ENCODE measurements at places on chromosomes 2 and 18. TPM values are rescaled to one million over a fixed set of nuclear protein-coding genes. Genes with fewer than 3 reads are reported as not detected.
A peak's percentile ranks its signal among the peaks of the same experiment; 100 is the strongest.

- H3K27me3 ChIP-seq: no peaks in the 10 kb centered on the region
- DNase-seq: no peak
- H3K27ac ChIP-seq: no peak overlapping the region
- H3K4me3 ChIP-seq: no peak overlapping the region
- H3K36me3 ChIP-seq: no peaks in the 10 kb centered on the region
- H3K4me1 ChIP-seq: peaks cover 13% of the 10 kb centered on the region
Measured at GRCh38 chr18:12234451-12235190, 19.5 kb upstream of the CIDEA start.

DNA sequence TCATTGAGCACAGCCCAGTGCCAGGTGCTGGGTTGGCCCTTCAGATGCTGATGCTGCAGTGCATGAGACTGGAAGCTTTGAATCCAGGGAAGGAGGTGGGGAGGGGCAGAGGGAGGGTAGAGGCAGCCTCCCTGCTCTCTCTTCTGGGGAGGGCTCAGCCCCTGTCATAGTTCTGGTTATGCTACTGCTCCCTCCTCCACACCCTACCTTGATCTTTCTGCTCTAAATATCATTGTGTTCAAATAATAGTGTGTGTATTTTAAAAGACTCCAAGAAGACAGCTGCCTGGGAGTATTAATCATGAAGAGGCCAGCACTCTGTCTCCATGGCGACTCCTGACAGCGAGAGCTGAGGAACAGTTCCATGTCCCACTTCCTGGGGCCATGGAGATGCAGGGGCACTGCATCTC is 3.8 kb upstream of the EGR4 start:
- H3K4me1 ChIP-seq: no peaks in the 10 kb centered on the region
- no peak overlapping the region for H3K4me3 ChIP-seq
- no peaks in the 10 kb centered on the region for H3K36me3 ChIP-seq
- H3K27ac ChIP-seq: no peak overlapping the region

UGT1A9 gene
- total RNA-seq: not detected

GRCh38 chr2:196289000-196289399 is 117.6 kb upstream of the STK17B start:
- DNase-seq: no peak
- H3K27me3 ChIP-seq: no peaks in the 10 kb centered on the region
- no peak overlapping the region for H3K4me3 ChIP-seq
- peaks cover 29% of the 10 kb centered on the region for H3K4me1 ChIP-seq

- no peak overlapping the region for H3K4me3 ChIP-seq
- H3K27ac ChIP-seq: no peak overlapping the region
- peaks cover 14% of the 10 kb centered on the region for H3K4me1 ChIP-seq
Measured at GRCh38 chr2:96923810-96924774, 54.2 kb upstream of the SEMA4C start.

- peaks cover 12% of the 10 kb centered on the region for H3K36me3 ChIP-seq
- H3K4me1 ChIP-seq: 0 out of 2 replicates have a peak, but pooled peaks cover 5% of the 10 kb centered on the region
- no peak overlapping the region for H3K27ac ChIP-seq
- H3K27me3 ChIP-seq: no peaks in the 10 kb centered on the region
- H3K4me3 ChIP-seq: no peak overlapping the region
Measured at GRCh38 chr18:55220523-55220922, 261.3 kb upstream of the CCDC68 start.

GRCh38 chr18:44747157-44747556 is 66.5 kb downstream of the SETBP1 start:
- no peaks in the 10 kb centered on the region for H3K36me3 ChIP-seq
- peaks cover 13% of the 10 kb centered on the region for H3K4me1 ChIP-seq
- H3K27ac ChIP-seq: no peak overlapping the region
- H3K4me3 ChIP-seq: no peak overlapping the region

GRCh38 chr2:227433171-227433570 is 38.8 kb upstream of the AGFG1 start:
- no peak overlapping the region for H3K27ac ChIP-seq
- no peaks in the 10 kb centered on the region for H3K36me3 ChIP-seq
- H3K27me3 ChIP-seq: no peaks in the 10 kb centered on the region
- H3K4me1 ChIP-seq: no peaks in the 10 kb centered on the region
- no peak overlapping the region for H3K4me3 ChIP-seq

KIAA2012 gene
- total RNA-seq: not detected

NOSTRIN gene
- not detected for total RNA-seq

- DNase-seq: no peak
- no peak overlapping the region for H3K27ac ChIP-seq
- H3K36me3 ChIP-seq: no peaks in the 10 kb centered on the region
- H3K4me1 ChIP-seq: no peaks in the 10 kb centered on the region
Measured at GRCh38 chr2:7913974-7914373, 767.9 kb upstream of the ID2 start.

DNA sequence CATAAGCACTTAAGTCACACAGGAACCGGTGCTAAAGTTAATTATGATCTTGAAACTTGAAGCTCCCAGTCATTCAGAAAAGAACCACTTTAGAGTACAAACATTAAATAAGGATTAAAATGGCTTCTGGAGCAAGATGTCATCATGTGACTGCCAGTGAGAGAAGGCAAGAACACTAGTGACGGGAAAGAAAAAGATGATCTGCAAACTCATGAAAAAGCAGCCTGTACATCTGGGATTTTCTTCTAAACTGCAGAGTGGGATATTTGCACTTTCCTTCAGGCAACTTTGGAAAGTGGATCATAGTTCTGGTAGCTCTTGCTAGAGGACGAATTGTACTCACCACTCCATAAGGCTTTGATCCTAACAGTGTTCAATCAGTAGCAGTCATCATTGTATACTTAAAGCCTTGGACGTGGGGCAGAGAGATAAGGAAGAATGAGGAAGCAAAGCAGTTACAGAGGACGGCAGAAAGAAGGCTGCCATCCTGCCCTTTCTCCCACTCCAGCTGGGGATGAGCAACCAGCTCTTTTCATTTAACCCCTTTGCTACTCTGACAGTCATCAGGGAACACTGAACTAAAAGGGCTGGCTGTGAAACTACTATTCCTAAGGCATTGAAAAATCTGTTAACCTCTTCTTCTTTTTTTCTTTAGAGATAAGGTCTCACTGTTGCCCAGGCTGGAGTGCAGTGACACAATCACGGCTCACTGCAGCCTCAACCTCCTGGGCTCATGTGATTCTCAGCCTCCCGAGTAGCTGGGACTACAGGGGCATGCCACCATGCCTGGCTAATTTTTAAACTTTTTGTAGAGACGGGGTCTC is 18.1 kb downstream of the ABHD3 start:
- peak; percentile 6 for DNase-seq
- H3K27ac ChIP-seq: no peak overlapping the region
- H3K4me1 ChIP-seq: peaks cover 5% of the 10 kb centered on the region
- no peaks in the 10 kb centered on the region for H3K36me3 ChIP-seq
- no peak overlapping the region for H3K4me3 ChIP-seq

DNA sequence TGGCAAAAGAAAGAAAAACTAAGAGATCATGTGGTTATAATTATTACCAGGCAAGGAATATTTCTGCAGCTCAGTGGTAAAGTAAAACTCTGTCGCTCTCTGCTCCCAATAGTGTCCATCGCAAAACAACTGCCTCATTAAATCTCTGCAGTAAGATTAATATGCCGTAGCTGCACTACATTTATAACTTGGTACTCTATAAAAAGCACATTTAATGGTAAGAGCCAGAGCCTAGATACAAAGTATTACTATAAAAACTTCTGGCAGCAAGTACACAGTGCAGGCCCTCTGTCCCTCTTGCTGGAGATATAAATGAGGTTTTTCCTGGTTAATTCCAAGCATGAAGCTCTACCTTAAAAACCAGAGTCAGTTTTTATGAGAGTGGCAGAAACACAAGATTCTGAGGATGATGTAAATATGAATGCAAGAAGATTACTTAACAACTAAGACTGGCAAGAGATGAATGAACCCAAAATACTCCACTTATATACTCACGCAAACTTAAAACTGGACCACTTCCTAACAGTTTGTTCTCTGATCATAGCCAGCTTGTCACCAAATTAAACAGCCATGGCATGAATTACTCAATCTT is 25.5 kb downstream of the ZNF521 start:
- no peaks in the 10 kb centered on the region for H3K27me3 ChIP-seq
- peaks cover 20% of the 10 kb centered on the region for H3K4me1 ChIP-seq
- peak overlapping the region; percentile 25 for H3K27ac ChIP-seq

MC2R gene
- total RNA-seq: not detected

- peaks cover 19% of the 10 kb centered on the region for H3K4me1 ChIP-seq
- no peak overlapping the region for H3K27ac ChIP-seq
- no peak overlapping the region for H3K4me3 ChIP-seq
- no peaks in the 10 kb centered on the region for H3K36me3 ChIP-seq
- DNase-seq: no peak
Measured at GRCh38 chr2:219517954-219518778, 3.9 kb downstream of the ASIC4 start.

Data from GM23248 (cell line).